ENCODE measurements at places on chromosomes 1 and 21.
A peak's percentile ranks its signal among the peaks of the same experiment; 100 is the strongest.

DNA sequence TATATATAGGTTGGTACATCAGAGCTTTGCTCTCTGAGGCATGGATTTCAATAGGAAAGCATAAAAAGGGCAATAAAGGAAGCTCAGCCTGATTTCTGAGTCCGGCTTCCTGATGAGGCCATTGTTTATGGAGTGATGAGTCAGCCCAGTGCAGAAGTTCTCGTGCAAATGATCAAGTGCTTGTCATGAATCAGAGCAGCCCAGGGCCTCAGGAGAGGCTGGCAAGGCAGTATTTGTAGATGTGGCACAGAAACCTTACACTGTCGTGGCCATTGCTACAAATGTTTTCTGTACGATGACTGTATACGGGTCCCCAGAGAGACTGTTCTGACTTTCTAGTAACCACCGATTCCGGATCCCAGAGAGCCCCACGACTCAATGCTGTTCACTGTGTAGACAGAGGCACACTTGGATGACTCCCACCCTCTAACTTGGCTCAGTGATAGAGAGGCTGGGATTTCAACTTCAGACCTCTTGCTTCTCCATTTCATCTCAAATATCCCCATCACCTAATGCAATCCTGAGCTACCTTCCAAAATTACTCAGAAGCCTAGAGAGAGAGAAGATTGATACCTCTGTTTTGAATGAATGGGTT lies 26.8 kb downstream of the UMODL1 start:
- DNase-seq = no peak

GRCh38 chr1:158800526-158800925 lies 19.5 kb upstream of the OR6N2 start:
- no peak for DNase-seq

DNA sequence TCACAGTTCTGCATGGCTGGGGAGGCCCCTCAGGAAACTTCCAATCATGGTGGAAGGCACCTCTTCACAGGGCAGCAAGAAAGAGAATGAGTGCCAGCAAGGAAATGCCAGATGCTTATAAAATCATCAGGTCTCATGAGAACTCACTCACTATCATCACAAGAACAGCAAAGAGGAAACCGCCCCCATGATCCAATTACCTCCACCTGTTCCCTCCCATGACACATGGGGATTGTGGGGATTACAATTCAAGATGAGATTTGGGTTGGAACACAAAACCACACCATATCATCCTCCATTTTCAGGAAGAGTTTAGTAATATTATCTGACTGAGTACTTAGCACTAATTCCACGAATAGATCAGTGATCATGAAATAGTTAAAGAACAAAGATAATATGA lies 244.2 kb downstream of the LMO4 start:
- no peak for DNase-seq

GRCh38 chr1:62391369-62391971 lies 45.4 kb upstream of the USP1 start:
- no peak for DNase-seq

DNA sequence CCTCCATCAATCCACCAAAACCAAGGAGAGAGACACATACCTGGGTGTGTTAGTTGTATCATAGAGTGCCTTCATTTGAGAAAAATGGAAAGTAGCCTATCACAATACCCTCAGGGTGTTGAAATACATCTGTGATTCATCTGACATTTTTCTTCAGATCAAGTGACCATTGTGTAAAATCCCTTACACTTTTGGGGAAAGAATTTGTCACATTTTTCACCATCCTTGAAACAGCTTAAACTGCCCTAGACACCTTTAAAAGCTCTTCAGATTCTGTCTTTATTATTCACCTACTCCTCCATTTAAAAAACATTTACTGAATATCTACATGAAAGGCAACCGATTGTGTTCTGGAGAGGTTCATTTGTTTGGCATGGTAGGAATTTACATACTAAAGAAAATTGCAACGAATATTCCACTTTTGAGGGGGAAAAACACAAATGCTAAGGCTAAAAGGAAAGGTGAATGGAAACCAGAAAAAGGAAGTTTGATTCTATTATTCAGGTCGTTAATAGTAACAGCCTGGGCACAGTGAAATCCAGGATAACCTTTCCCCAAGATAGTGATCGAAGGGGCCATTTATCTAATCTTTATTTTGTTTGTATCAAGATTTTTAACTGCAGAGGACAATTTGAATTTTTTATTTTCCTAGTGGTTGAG lies 70.4 kb upstream of the SAMSN1 start:
- no peak for DNase-seq

GRCh38 chr1:206834217-206834616 lies 31.2 kb upstream of the IL20 start:
- no peak for DNase-seq

- no peak for DNase-seq
These were observed 91.7 kb upstream of the IVNS1ABP start for GRCh38 chr1:185408700-185409270.

GRCh38 chr1:242147096-242147976 lies 148.4 kb upstream of the MAP1LC3C start:
- no peak for DNase-seq

GRCh38 chr21:34836103-34836932 lies 167.5 kb downstream of the CLIC6 start:
- no peak for DNase-seq

GRCh38 chr1:47771751-47772150 lies 225.4 kb downstream of the TRABD2B start:
- no peak for DNase-seq

GRCh38 chr1:46804926-46805325 lies 6.1 kb downstream of the CYP4B1 start:
- no peak for DNase-seq

GRCh38 chr1:225816643-225817538 lies 7.0 kb downstream of the EPHX1 start:
- no peak for DNase-seq

GRCh38 chr1:186813420-186813819 lies 15.3 kb upstream of the PLA2G4A start:
- DNase-seq = no peak

- no peak for DNase-seq
These were observed 25.6 kb downstream of the PODN start for GRCh38 chr1:53087332-53088285.

- DNase-seq = peak; percentile 51
These were observed 12.8 kb upstream of the LMX1A start for GRCh38 chr1:165369255-165369848.

- no peak for DNase-seq
These were observed 350.9 kb downstream of the S1PR1 start for GRCh38 chr1:101587741-101588140.

- DNase-seq = no peak
These were observed 527 bp downstream of the MACO1 start for GRCh38 chr1:25430967-25431881.

DNA sequence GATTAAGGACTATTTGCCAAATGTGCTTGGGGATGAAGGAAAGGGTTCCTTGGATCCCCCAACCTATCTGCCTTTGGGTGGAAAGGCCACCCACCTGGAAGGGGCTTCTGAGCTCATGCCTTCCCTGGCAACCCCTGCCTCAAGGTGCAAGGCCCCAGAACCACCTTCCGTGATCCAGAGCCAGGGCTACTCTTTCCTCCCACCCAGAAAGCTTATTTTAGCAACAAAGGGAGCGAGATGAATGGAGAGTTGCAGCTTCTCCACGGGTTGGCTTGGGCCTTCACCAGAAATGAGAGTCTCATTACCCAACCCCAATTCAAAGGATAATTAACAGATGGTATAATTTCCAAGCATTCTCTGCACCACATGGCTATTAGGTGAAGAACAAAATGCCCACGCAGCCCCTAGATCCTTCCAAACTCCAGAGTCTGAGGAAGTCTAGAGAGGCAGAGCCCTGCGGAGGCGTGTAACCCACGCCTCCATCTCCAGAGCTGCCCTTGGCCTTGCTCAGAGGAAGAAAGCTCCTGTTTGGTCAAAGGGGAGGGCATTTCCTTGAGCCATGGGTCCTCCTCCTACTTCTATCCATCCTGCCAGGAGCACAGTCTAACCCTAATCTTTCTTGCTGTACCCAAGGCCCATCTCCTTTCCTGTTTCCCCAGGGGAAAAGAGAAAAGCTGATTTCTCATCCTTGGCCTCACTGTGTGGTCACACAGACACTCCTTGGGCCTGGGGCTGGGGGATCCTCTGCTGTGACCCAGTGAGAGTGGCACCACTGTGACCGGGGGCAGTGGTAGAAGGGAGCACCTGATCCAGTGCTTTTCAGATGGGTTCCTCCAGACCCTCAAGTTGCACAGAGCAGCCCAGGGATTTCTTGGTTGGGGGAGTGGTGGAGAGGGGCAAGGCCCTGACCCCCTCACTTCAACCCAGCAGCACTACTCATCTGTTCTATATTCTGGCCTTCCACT lies 1.7 kb upstream of the CELSR2 start:
- DNase-seq = no peak

DNA sequence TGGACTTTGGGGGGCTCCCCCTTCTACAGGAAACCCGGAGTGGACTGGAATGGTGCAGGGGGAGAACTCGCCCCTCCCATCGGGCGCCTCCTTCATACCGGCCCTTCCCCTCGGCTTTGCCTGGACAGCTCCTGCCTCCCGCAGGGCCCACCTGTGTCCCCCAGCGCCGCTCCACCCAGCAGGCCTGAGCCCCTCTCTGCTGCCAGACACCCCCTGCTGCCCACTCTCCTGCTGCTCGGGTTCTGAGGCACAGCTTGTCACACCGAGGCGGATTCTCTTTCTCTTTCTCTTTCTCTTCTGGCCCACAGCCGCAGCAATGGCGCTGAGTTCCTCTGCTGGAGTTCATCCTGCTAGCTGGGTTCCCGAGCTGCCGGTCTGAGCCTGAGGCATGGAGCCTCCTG lies at the start of gene TNFRSF14:
TSS of gene TNFRSF14 (plus strand) at position 95 of the 401 bp plus-strand sequence. CDS start at position 389, 294 bp downstream.
- peak; percentile 63 for DNase-seq

GRCh38 chr1:230207598-230207997 lies 140.6 kb downstream of the GALNT2 start:
- no peak for DNase-seq

GRCh38 chr1:186283374-186283773 lies 91.7 kb downstream of the TPR start:
- DNase-seq = no peak

GRCh38 chr1:66401244-66401643 lies 132.7 kb upstream of the SGIP1 start:
- no peak for DNase-seq

DNA sequence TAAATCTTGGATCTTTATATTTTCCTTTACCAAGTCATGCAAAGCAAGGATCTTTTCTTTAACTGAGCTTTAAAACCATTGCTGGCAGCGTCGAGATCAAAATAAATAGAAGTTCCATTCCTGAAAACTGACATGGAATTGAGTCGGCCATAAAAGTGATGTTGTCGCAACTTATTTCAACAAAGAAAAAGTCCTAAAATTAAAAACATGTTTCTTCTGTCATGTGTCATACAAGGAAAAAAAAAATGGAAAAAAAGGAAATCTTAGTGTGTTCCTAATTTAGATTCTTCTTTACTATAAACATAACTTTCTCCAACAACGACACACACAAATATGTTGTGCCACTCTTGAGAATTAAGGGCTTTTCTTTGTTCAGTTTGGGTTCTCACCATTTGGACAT lies 34.9 kb downstream of the GREM2 start:
- no peak for DNase-seq

GRCh38 chr1:205258719-205259118 lies 31.0 kb downstream of the TMCC2 start:
- peak; percentile 49 for DNase-seq

All from hypothalamus (tissue), 51 donors.